ENCODE measurements at places on chromosomes 13 and 19.

- no peak for DNase-seq
These were observed 10.8 kb downstream of the F2RL3 start for GRCh38 chr19:16899566-16900075.

DNA sequence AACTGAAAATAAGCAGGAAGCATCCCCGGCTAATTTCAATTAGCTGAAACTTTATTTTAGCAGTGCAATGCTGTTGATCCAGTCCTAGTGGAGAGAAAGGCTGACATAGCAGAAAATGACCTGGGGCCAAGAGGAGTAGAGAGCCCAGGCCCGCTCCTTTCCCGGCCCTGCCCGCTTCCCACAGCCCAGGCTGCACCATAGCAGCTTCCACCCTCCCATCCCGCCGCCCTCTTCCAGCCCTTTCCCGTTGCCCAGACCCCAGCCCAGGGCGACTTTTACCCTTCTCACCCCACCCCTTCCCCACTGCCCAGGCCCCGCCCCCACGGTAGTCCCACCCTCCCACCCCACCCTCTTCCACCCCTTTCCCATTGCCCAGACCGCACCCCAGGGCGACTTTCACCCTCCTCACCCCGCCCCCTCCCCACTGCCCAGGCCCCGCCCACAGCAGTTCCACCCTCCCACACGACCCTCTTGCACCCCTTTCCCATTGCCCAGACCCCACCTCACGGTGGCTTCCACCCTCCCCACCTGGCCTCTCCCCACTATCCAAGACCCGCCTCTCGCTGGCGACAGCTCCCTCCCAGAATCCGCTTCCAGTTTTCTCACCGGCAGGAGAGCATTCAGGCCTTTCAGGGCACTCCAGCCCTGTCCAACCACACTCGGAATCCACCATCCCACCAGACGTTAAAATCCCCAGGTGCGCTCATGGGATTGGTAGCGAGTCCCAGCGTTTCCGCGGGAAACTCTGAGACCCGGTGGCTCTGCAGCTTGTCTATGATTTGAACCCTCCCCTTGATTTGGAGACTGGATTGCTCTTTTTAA is 8.3 kb downstream of the ZNF160 start:
- DNase-seq = peak; percentile 98

- DNase-seq = no peak
These were observed 41.7 kb downstream of the VWA8 start for GRCh38 chr13:41919031-41919740.

GRCh38 chr13:77016888-77017623 is 9.9 kb downstream of the FBXL3 start:
- DNase-seq = no peak

- peak; percentile 57 for DNase-seq
These were observed 677 bp downstream of the TGDS start for GRCh38 chr13:94595001-94595949.

GRCh38 chr13:30705680-30706079 is 29.7 kb upstream of the ALOX5AP start:
- no peak for DNase-seq

GRCh38 chr19:46602392-46603194 is 1.5 kb downstream of the CALM3 start:
- DNase-seq = no peak
